ENCODE measurements at places on chromosomes 12 and 14.
A peak's percentile ranks its signal among the peaks of the same experiment; 100 is the strongest.

- DNase-seq, result peak; percentile 2
These were observed 4.4 kb downstream of the TXNRD1 start for GRCh38 chr12:104219908-104220404.

DNA sequence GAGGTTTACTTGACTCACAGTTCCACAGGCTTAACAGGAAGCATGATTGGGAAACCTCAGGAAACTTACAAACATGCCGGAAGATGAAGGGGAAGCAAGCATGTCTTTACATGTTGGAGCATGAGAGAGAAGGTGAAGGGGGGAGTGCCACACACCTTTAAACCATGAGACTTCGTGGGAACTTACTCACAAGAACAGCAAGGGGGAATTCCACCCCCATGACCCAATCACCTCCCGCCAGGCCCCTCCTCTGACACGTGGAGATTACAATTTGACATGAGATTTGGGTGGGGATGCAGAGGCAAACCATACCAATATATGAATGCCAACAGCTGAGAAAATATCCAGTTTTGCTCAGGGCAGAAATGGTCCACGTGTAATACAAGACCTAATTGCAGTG lies 518.6 kb downstream of the VRK1 start:
- no peak for DNase-seq

DNA sequence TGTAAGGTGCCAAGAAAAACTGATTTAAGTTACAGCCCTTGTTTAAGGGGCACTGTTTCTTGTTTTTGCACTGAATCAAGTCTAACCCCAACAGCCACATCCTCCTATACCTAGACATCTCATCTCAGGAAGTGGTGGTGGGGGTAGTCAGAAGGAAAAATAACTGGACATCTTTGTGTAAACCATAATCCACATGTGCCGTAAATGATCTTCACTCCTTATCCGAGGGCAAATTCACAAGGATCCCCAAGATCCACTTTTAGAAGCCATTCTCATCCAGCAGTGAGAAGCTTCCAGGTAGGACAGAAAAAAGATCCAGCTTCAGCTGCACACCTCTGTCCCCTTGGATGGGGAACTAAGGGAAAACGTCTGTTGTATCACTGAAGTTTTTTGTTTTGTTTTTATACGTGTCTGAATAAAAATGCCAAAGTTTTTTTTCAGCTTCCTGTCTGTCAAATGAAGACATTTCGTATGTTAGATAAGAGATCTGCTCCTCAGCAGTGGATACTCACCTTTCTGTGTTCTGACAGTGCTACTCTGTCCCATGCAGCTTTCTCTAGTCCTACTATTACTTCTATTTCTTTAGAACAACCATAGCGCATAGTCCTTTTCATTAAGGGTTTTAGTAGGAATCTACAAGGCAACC lies 1.2 kb upstream of the PA2G4 start:
- no peak for DNase-seq

GRCh38 chr12:44384136-44384535 lies 492.0 kb downstream of the NELL2 start:
- no peak for DNase-seq

- DNase-seq, result no peak
These were observed 1.7 kb downstream of the ZNF410 start for GRCh38 chr14:73888460-73888725.

GRCh38 chr12:113659416-113659815 lies 187.7 kb upstream of the LHX5 start:
- no peak for DNase-seq

DNA sequence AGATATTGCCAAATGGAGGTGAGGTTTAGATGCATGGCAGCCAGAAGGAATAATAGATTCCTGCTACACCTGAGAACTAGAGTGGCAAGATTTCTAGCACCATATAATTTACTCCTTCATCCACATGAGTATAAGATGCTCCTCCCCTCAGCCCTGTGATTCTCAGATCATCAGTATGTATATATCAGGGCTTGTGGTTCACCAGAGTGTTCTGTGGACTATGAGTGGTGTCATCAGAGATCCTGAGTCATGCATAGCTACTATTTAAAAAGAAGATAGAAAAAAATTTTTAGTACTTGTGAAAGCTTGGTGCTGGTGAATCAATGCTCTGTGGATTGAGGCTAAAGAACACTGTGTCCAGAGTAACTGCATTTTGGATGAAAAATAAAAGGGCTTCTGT lies 285.9 kb downstream of the BMP4 start:
- no peak for DNase-seq

GRCh38 chr14:78725086-78725485 lies 554.9 kb downstream of the NRXN3 start:
- no peak for DNase-seq

GRCh38 chr12:113261847-113262470 lies 40.7 kb downstream of the TPCN1 start:
- no peak for DNase-seq

DNA sequence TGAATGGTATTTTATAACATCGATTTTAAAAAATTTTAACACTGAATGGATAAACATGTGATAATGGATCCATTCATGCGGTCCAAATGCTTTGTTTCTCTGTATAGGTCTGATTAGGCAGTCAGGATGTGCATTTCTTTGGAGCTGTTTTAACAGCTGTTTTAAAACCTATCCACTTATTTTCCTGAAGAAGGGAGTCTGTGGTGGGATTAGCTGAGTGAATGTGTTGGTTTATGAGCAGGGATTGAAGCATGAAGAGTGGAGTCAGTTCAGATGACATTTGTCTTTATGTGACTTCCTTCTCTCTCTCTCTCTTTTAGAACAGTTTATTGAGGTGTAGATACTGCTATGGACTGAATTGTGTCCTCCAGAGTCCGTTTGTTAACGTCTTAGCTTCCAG lies 37.7 kb downstream of the GLT8D2 start:
- no peak for DNase-seq

- DNase-seq, result no peak
These were observed 340.2 kb downstream of the MED13L start for GRCh38 chr12:115936997-115937916.

GRCh38 chr12:80794551-80794950 lies 77.8 kb downstream of the MYF5 start:
- no peak for DNase-seq

DNA sequence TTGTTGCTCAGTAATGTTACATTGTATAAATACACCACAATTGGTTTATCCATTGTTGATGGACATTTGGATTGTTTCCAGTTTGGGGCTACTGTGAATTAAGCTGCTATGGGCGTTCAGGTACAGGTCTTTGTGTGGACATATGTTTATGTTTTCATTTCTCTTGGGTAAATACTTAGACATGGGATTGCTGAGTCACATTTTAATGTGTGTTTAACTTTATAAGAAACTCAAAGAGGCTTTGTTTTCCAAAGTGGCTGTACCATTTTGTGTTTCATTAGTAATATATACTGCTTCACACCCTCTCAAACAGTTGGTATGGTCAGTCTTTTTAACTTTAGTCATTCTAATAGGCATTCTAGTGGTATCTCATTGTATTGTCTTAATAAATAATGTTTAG lies 225.0 kb downstream of the SPTSSA start:
- DNase-seq, result no peak

- no peak for DNase-seq
These were observed 203.7 kb downstream of the STXBP6 start for GRCh38 chr14:24846261-24846660.

GRCh38 chr12:1906579-1906978 lies 11.9 kb downstream of the CACNA2D4 start:
- DNase-seq, result no peak

- DNase-seq, result no peak
These were observed 36.1 kb downstream of the PELI2 start for GRCh38 chr14:56154321-56154720.

DNA sequence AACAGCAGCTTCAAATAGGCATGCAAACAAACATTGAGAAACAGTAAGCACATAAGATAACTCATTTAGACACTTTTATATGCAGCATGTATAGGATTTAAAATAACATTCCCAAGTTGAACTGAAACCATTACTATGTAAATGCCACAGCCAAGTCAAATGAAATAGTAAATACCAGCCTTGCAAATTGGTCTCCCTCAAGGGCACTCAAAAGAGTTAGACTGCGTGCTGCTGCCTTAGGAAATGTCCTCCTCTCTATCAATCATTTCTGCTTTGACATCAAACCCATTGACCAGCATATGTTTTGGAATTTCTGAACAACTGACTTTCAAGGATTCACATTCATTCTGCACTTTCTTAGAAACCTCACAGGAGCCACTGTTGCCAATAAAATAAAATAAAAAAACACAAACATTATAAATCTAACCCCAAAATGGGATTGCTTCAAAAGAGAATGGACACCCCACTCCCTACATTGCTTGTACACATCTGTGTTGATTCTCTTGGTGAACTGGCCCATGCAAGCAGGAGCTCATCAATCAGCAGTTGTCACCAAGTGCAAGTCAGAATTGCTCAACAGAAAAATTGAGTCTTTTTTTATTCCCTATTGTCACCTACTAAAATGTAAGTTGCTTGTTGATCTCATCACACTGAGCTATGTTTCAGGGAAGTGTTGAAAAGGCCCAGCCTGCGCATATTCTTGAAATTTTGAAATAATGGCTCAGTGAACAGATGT lies 256.2 kb downstream of the DAD1 start:
- DNase-seq, result no peak

GRCh38 chr12:69513297-69513696 lies 43.1 kb downstream of the FRS2 start:
- no peak for DNase-seq

- no peak for DNase-seq
These were observed 383.7 kb downstream of the EGLN3 start for GRCh38 chr14:33567023-33567728.

DNA sequence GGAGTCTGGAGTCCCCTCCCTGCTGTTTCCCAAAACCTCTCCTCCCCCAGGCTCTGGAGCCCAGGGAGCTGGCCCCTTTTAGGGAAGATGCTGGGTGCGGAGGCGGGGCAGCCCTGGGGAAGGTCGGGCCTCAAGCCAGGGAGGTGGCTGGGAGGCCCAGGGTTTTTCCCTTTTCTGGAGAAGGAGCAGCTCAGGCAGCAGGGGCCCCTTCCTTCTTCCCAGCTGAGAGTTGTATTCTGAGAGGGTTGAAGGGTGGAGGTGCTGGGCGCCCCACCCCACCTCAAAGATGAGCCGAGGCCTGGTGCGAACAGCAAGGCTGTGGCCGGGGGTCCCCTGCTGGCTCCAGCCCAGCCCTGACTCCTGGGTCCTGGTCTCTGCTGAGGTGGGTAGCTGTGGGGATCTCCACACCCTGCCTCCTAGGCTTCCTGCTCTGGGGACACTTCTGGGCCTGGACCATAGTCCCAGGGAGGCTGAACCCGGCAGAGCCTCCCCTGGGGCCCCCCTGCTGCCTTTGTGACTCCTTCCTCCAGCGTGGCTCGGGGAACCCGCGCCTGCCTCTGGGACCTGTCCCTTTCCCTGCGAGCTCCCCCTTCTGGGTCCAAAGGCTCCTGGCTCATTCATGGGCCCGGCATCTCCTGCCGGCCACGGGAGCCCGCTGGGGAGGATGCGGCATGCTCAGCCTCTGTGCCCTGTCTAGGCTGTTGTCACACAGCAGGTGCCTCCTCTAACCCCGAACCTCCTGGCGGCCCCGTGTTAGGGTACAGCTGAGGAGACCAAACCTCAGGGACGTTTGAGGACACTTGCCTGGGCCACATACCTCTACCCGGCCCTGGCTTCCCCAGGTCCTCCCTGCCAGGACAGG lies 4.4 kb downstream of the TRMT61A start:
- DNase-seq, result no peak

Measured in GDM1 (cell line).